ENCODE measurements at places on chromosomes 16 and 17.

DNA sequence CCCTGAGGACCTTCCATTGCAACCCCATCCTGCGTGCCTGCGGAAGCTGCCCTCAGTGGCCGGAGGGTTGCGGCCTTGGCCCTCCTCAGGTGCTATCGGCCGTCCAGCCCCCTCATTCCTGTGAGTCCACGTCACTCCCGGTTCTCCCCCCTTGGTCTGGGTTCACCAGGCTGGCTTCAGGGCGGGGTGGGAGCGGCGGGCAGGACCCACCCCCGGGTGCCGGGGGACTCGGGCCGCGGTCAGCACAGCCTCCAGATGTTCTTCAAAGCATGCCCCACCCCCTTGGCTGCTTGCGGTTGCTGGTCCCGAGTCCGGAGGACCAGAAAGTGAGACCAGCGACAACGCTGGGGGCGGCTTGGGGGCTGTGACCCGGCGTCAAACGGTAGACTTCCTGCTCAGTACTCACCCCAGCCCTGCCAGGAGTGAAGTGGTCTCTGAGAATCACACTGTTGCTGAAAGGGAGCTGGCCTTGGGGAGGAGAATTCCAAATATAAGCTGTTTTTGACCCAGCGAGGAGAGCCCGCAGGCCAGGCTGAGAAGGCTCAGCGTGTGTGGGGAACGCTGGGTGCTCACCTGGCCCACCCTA, 4.5 kb downstream of the ZNF469 start:
- DNase-seq, result no peak

- no peak for DNase-seq
Observed at GRCh38 chr16:75235721-75236193, 15.7 kb downstream of the BCAR1 start.

DNA sequence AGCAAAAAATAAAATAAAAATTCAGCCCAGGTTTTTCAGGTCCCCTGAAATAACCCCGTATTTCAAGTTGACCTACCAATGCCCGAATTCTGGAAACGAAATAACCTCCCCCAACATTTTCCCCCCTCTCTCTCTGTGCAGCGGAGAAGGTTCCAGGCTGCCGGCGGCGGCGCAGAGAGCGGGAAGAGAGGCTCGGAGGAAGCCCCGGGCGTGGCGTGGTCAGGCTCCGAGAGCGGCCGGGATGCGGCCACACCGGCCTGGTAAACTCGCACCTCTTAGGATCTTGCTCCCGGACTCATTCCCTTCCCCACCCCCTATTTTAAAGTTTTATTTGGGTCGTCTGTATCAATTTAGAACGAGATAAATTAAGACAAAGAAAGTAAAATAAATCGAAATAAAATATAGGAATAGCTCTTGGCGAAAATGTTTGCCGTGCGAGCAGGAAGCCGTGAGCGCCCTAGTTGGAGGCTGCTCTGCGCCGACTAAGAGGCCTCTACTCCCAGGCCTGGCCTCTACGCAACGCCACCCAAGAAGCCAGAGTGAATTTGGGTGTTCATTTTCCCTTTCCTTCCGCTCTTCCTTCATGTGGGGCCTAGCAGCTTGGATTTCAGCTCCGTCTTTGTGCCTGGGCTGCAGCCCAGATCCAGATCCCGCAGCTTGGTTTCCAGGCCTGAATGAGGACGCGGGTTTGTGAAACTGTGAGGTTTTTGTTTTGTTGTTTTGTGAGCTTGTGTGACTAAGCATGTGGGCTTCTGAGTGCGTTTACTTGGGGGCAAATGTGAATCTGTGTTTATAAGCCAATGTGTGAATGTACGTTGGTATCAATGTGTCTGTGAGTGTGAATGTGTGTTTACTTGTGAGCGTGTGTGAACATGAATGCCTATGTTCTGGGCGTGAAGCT, 1.5 kb upstream of the HOXB6 start:
- no peak for DNase-seq

- no peak for DNase-seq
Observed at GRCh38 chr16:88656291-88656980, 5.6 kb upstream of the CYBA start.

GRCh38 chr17:76550712-76551615, 11.1 kb downstream of the PRCD start:
- no peak for DNase-seq

GRCh38 chr17:2239882-2240430, 63.6 kb downstream of the SMG6 start:
- DNase-seq, result no peak

GRCh38 chr17:77511514-77512061, 370.8 kb downstream of the SEC14L1 start:
- no peak for DNase-seq

DNA sequence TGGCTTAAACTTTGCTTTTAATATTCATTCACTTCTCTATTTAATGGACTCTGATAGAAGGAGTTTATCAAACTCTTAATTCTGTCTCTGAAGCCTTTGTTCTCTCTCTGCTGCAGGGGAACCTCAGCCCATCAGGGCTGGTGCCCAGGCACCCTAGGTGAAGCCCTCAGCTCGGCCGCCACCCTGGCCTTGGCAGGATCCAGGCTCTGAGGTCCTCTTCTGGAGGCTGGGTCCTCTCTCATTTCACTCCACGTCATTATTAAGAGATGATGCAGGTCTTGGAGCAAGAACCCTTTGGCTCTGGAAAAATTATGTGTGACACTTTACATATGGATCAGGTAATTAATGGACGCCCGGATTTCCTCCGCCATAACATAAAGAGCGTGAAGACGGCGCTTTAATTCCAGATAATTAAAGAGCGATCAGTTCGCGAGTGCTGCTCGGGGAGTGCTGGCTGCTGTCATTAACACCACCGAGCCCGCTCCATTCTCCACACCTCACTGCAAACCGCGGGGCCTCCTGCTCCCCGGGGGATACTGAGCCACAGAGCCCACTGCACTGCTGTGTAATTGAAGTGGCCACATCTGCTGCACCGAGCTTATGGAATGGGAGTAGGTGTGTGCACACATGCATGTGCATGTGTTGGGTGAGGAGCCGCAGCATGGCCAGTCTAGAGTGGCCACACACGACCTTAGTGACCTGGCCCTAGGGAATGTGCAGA, 259.4 kb upstream of the TNRC6C start:
- DNase-seq, result no peak

- DNase-seq, result no peak
Observed at GRCh38 chr16:81427219-81427618, 17.4 kb upstream of the CMIP start.

DNA sequence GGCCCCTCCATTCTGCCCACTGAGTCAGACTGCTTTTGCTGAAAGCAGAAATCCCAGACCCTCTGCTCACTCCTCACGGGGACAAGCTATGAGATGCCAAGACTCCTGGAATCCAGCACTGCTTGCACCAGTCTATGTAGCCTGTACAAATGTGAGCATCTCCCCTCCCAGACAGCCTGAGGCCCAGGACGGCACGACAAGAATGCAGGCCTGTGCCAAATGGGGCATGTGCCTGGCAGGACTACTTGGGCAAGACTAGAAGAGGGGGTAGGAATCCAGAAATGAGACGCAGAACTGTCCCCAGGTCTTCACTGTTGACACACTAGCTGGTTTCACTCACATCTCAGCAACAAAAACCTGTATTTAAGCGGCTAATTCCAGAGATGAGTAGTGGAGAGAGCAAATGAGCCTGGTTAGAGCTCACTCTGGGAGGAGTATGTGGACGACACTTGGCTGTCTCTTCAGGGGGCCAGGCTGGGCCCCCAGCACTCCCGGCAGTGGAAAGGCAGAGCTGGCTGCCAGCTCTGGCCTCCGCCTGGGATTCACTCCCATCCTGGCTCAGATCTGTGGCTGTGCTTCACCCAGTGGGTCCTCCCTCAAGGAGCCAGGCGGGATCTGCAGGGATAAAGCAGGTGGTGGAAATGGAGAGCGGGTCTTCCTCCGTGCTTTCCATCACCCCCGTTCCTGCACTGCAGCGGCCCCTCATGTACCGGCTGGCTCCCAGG, 2.9 kb upstream of the MYO1C start:
- DNase-seq, result no peak

DNA sequence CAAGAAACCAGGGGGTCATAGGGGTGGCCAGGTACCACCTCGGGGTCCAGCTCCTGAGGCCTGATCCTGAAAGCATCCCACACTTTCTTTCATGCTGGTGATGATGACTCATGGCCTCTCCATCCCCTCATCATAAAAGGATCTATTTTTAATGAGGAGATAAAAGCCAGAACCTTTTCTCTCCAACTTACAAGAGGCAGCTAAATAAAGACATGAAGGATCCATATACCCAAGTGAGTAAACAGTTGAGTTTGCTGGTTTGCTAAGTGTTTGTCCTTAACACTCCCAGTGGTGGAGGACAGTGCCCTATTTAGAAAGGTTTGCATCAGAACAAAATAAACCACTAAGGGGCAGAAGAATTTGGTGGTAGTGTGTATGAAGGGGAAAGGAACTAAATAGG, 383.8 kb downstream of the GRIN2A start:
- DNase-seq, result no peak

- peak; percentile 40 for DNase-seq
Observed at GRCh38 chr17:48074322-48075081, 26.3 kb downstream of the NFE2L1 start.

All from NCI-H2227 treated with DMSO at 0.1 percent for 48 hours (cell line).